ENCODE measurements at places on chromosomes 16 and 17. TPM values are rescaled to one million over a fixed set of nuclear protein-coding genes. Genes with fewer than 3 reads are reported as not detected.

Gene LGALS9B
- total RNA-seq: not detected

Gene SMG1
- total RNA-seq: 42.5 TPM

Gene HSF4
- total RNA-seq: 5.3 TPM

Gene TEKT1
- total RNA-seq: not detected

Gene CA5A
- not detected for total RNA-seq

Gene C16orf89
- total RNA-seq: 1.4 TPM

Gene GLIS2
- 9.4 TPM for total RNA-seq

Gene SCIMP
- not detected for total RNA-seq

Gene ZSCAN10
- not detected for total RNA-seq

Gene SGCA
- total RNA-seq: 0.37 TPM

Gene KRT24
- total RNA-seq: not detected

Gene PYY
- total RNA-seq: not detected

Gene LITAFD
- not detected for total RNA-seq

Gene CBFA2T3
- total RNA-seq: not detected
